ENCODE measurements at places on chromosomes 4 and X.

DNA sequence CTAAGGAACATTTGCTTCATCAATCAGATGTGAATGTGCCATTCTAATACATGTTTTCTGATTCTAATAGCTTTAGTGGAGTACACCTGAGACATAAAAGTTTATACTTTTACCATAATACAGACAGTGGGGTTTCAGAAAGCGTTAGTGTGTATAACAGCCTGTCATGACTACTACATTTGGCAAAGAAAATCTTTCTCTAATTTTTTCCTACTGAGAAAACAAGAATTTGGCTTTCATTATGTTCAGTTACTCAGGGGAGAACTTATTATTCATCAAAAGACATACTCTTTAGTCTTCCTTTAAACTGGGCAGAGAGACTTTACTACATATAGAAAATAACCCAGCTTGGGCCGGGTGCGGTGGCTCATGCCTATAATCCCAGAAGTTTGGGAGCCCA lies 104.9 kb downstream of the PCDH18 start:
- DNase-seq, result no peak

- no peak for DNase-seq
Measured at GRCh38 chr4:6052679-6053078, 34.4 kb upstream of the C4orf50 start.

DNA sequence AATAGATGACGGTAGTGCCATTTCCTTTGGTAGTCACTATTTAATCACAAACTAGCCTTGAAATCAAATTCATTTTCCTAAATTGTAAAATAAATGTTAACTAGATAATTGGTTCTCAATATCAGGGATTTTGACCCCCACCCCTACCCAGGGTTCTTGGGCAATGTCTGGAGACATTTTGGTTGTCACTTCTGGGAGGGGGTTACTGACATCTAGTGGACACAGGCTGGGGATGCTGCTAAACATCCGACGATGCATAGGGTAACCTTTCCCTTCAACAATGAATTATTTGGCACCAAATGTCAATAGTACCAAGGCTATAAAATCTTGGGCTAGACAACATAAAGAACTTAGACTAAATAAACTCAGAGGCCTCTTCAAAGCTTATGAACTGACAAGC lies 285.8 kb upstream of the TRPC5 start:
- no peak for DNase-seq

DNA sequence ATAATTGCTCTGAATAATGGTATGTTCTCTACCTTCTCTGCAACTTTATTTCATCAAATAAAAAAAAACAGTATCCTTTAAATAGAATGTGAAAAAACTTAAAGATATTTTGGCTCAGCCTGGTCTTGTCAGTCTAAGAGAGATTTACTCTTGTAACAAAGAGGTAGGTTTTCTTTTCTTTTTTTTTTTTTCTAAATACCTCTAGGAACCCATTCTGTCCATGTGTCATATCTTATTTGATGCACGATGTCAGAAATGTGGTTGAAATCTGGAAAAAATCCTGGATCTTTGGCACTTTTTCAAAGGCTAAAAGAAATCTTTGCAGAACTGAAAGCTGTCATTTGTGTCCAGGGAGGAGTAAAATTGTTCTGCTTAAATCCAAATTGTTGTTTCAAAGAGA lies 17.3 kb upstream of the FGF5 start:
- no peak for DNase-seq

DNA sequence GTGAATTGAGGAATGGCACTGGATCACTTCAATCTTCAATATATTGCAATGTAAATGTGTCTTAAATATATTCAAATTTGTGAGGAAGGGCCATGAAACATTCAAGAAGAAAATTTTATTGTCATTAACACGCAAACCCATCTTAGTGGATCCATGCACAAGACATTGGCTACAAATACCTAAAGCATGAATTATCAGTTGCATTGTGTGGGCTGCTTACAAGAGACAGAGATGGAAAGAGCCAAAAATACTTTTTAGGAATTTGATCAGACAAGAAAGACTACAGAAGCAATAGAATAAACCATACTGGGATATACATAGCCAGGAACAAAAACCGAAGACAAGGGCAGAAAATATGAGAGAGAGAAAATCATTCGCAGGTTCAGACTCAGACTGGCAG lies 616.2 kb upstream of the GRIA3 start:
- DNase-seq, result no peak

DNA sequence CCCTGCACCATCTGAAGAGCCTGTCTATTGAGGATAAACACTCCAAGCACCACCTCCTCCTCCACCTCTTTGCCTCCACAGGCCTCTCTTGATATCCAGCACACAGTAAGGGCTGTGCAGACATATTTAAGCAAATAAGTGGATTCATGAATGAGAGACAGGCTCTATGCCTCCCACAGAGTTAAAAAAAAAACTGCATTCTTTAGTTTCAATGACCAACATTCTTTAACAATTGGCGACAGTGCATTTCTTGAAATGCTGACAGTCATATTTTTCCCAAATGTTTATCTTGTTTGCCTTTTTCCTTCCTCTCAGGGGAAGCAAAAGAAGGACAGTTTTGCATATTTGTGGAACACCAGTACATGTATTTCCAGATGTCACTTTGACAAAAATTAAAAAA lies 38.6 kb downstream of the MXRA5 start:
- no peak for DNase-seq

DNA sequence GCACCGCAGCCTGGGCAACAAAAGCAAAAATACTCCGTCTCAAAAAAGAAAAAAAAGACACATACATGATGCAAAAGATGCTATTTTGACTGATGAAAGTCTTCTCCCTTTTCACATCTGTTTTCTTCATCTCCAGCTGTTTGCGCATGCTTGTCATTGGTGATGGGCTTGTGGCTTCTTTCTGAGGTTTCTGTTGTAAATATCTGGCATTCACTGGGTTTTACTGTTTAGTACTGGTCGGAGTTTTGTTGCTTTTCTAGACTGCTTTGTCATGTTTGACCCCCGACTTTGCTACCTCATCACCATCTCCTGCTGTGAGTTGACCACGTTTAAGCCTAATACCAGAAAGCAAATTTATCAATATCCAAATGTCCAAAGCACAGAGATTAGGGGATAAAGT lies 34.4 kb downstream of the PTCHD1 start:
- no peak for DNase-seq

- DNase-seq, result no peak
Measured at GRCh38 chr4:1170976-1171310, 1.4 kb downstream of the SPON2 start.

GRCh38 chr4:99586322-99586721 lies 11.7 kb downstream of the MTTP start:
- no peak for DNase-seq

DNA sequence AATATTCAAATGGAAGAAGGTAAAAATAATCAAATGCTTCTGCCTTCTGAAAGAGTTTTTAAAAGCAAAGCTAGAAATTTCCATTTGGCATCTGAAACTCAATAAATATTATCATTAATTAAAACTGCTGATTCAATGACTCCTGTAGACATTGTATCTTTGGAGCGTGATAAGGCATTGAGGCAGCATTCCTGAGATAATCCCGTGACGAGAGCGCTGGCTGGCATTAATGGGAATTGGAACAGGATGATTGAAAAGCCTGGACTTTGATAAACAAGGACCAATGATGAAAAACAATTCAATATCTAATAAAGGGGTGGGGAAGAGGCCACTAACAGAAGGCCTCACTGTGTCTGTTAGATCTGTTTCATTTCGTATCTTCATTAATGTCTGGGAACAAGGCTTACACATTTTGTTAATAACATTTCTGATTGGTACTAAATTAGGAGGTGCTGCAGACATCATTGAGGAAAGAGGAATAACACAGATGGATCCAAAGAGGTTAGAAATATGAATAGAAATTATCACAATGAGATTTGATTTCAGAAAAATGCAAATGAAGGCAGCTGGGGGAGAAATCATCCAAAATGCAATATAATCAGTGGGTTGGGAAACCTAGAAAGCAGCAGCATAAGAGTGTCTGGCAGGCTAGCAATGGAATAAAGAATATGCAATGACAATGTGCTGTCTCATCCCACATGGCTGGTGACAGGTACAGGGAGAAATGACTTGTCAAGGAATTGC lies 102.3 kb downstream of the SCD5 start:
- DNase-seq, result no peak

- DNase-seq, result no peak
Measured at GRCh38 chrX:39043838-39044550, 242.7 kb downstream of the MID1IP1 start.

- DNase-seq, result no peak
Measured at GRCh38 chrX:81286075-81286474, 84.2 kb downstream of the SH3BGRL start.

DNA sequence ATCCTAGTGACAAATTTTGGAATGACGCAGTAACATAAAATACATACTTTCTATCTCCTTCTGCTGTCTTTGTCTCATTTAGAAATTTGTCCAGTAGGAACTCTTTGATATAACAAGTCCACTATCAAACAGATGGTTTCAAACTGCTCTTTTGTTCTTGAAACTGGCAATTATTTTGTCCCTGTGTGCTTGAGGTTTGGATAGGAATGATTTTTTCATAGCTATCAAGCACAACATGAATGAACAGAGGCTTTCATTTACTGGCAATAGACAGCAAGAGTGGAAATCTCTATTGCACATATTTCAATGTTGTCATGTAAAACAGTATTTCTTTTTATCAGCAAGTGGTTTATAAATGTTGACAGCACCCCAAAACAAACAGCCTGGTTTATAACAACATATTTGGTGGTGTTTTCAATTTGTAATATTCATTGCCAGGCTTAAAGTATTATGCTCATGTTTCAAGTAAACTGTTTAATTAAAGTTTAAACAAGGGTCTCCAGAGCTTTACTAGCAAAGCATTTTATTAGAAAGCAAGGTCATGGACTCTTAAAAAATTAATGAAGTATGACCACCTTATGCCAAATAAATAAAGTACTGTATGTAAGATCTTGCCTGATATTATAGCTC lies 60.0 kb downstream of the TIGD2 start:
- no peak for DNase-seq
